ENCODE measurements at places on chromosomes 2 and 18. TPM values are rescaled to one million over a fixed set of nuclear protein-coding genes. Genes with fewer than 3 reads are reported as not detected.

ACTG2 gene
- polyA plus RNA-seq, result 9.0 TPM

AQP12B gene
- polyA plus RNA-seq, result 0.64 TPM

LBH gene
- polyA plus RNA-seq, result 31.3 TPM

STK25 gene
- 283 TPM for polyA plus RNA-seq

MAP4K3 gene
- polyA plus RNA-seq, result 60.0 TPM

- no peak for DNase-seq
Measured at GRCh38 chr2:138187221-138187620, 222.9 kb downstream of the HNMT start.

DNA sequence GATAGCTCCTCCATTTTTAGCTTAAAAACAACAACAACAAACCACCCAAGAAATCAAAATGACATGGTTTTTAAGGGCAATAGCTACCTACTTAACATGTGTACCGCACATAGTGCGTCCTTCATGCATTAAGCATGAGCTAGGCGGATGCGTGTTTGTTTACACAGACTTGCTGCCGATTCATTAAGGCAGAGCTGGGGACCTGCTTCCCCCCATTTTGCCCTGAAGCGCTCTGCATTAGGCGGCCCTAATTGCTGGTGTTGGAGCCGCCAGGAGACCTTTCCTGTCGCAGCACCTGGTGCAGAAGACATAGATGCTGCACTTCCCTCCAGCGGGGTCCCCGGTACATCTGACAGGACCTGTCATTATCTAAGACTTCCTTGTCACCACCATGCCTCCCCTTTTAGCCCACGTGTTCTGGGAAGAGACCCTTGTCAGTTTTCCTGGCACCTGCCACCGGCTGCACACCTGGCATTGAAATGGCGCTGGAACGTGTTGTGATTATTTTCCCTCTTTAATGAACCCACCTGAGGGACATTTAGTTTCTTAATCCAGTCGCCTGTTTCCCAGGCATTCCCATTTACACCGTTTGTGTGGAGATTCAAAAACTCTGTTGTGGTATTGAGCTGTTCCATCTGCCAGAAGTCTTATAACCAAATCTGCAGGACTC lies 261.1 kb upstream of the RAB12 start:
- no peak for DNase-seq

DNA sequence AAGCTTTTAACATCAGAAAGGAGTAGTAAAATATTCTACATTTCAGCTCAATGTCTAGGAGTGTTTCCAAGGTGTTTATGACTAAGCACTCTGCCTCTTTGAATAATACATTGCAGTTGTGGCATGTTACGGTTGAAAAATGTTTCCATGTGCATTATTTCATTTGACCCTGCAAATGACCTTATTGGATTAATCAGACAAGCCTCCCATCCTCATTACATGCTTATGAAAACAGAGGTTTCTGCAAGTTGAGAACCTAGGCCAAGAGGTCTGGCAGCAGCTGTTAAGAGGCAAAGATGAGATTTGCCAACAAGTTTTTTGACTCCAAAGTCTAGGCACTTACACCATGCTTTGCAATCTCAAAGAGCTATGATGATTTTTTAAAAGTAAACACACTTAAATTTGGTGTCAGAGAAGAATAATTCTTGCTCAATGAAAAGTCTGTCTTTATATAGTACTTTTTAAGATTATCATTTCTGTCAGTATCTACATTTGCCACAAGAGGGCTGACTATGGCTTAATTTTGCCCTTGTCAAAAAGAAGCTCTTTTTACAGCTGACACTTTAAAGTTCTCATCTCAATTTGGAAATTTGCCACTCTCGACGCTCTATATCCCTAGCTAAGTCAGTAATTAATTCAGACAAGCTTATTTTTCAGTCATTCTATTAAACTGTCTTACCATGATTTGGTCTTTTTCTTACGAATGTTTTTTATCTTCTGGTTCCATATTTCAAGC lies 260.6 kb downstream of the PAX3 start:
- no peak for DNase-seq

DNA sequence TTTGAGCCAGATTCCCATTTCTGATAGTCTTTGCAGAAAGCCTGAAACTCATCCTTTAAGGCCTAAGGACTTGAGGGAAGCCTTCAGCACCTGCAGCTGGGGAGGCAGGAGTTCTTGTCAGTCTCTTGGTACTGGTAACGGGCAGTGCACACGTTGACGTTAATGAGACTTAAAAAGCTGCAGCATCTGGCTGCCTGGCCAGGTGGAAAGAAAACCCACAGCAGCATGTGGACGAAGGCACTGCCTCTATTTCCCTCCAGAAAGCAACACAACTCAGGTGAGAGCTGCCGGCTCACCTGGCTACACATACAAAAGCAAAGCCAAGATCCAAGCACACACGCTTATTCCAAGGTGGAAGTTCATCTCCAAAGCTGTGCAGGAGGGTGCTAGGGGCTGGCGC lies 178.8 kb downstream of the ANAPC1 start:
- no peak for DNase-seq

GRCh38 chr18:77969972-77970371 lies 720.3 kb downstream of the GALR1 start:
- no peak for DNase-seq

Data from muscle of arm (tissue), 14 donors.